ENCODE measurements at places on chromosomes 1 and 21.

DNA sequence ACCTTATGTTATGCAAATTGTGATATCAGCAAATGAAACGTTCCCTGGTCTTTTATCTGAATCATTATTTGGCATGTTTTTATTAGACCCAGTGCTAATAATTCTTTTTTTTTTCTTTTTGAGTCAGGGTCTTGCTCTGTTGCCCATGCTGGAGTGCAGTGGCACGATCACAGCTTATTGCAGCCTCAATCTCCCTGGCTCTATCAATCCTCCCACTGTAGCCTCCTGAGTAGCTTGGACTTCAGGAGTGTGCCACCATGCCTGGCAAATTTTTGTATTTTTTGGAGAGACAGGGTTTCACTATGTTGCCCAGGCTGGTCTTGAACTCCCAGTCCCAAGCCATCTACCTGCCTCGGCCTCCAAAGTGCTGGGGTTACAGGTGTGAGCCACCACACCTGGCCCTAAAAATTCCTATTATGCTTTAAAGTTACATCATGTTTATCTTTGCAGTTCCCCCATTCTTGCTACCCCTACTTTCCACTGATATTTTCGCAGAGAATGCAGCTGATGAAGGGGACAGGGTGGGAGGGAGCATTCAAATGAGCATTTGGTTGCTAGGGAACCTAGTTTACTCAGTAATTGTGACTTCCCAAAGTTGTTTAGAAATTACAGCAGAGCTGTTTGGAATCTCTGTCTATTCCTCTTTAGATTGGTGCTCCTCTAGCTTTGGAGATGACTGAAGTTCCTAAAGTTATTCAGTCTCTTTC lies 18.4 kb downstream of the C1orf21 start:
- DNase-seq = no peak

DNA sequence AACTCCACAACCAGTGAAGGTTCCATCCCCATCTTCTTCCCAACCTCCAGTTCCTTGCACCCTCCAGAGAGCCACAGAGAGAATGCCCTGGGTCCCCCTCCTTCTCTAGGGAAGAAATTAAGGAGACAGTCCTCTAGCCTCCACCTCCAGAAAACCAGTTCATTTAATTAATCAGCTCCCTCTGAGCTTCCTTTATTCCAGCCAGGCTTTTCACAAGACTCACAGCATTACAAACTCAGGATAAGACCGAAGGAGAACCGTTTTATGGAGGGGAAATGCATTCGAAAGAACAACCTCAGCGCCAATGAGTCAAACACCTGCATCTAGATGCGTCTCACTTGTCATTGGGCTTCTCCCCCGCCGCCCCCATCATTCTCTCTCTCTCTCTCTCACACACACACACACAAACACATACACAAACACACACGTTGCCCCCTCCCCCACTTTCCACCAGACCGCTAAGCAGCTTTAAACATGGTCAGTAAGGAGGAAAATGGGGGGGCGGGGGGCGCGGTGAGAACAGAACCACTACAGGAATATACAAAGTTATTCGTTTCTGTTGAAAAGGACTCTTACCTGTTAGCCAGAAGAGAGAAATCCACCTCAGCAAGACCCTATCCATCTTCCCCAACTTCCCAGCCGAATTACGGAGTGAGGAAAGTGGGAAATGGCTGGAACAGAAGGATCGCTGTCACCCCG lies 544 bp downstream of the ILDR2 start:
- DNase-seq = peak; percentile 64

- no peak for DNase-seq
Observed at GRCh38 chr1:223102797-223103533, 40.1 kb downstream of the TLR5 start.

- no peak for DNase-seq
Observed at GRCh38 chr1:55073187-55073916, 34.0 kb downstream of the PCSK9 start.

- DNase-seq = no peak
Observed at GRCh38 chr1:78501203-78501602, 10.4 kb downstream of the PTGFR start.

DNA sequence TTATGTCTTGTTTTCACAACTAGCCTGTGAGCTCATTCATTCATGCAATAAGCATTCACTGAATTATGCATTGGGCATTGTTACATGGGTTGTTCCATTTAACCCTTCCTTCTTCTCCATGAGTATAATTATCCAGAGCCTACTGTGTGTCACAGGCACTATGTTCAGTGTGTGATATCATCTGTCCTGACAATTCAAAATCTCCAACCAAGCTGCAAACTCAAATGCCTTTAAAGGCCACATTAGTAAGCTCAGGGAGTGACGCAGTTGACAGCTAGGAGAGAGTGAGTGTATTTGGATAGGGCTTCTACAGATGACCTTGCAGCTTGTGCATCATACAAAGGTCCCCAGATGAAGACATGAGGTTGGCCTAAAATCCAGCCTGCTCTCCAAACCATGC lies 289.5 kb downstream of the OMA1 start:
- DNase-seq = no peak

DNA sequence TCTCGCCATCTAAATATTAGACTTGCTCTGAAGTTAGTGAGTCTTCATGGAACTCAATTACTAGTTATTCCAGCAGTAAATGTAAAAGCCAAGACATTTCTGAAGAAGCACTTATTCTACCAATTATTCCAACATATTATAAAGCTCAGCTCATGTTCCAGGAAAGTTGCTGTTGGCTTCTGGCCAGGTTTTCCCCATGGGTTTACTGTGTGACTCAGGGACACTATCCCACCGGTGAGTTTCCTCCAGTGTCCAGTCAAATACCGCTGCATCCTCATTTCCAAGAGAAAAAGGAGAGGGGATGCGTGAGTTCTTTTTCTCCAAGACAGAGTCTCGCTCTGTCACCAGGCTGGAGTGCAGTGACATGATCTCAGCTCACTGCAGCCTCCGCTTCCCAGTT lies 9.2 kb upstream of the HHIPL2 start:
- DNase-seq = no peak

DNA sequence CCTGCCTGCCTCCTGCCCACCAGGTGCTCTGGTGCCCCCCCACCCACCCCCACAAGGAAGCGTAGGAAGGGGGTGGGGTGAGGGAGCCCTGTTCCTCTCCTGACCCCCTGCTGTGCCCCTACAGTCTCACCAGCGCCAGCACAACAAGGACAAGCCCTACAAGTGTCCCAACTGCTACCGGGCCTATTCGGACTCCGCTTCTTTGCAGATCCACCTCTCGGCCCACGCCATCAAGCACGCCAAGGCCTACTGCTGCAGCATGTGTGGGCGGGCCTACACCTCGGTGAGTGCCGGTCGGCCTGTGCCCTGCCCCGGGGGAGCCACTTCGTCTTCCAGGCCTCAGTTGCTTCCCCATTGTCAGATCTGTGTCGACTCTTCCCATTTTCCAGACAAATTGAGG lies 25.9 kb downstream of the A3GALT2 start:
- DNase-seq = no peak

GRCh38 chr1:210817385-210818275 lies 316.3 kb downstream of the KCNH1 start:
- no peak for DNase-seq

DNA sequence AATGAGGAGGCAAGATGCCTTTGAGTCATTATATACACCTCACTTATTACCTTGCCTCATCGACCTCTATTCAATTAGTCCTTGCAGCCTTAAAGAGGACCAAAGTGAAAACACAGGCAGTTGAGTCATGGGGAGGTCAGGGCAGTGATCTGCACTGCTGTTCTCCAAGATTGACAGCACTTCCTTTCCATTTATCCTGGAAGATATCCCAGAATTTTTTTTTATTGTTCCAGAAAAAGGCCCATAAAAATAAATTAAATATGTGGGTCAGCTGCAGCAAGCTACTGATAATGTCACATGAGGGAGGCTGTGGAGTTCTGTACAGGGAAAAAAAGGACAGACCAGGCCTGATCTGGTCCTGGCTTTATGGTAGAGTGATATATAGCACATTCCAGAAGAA lies 33.2 kb upstream of the CDC42BPA start:
- no peak for DNase-seq

DNA sequence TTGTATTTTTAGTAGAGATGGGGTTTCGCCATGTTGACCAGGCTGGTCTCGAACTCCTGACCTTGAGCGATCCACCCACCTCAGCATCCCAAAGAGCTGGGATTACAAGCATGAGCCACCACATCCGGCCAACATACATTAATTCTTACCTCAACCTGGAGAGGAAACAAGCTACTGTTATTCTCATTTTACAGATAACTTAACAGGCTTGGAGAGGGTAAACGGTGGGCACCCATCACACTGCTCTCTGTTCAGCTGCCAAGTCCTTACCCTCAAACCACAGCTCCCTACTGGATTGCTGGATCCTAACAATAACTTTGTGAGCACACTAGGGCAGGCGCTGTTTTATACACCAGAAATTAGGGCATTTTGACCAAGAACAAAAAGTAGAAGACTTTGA lies 93.6 kb upstream of the BARHL2 start:
- DNase-seq = no peak

- DNase-seq = no peak
Observed at GRCh38 chr1:229970714-229971113, 96.3 kb upstream of the GALNT2 start.

DNA sequence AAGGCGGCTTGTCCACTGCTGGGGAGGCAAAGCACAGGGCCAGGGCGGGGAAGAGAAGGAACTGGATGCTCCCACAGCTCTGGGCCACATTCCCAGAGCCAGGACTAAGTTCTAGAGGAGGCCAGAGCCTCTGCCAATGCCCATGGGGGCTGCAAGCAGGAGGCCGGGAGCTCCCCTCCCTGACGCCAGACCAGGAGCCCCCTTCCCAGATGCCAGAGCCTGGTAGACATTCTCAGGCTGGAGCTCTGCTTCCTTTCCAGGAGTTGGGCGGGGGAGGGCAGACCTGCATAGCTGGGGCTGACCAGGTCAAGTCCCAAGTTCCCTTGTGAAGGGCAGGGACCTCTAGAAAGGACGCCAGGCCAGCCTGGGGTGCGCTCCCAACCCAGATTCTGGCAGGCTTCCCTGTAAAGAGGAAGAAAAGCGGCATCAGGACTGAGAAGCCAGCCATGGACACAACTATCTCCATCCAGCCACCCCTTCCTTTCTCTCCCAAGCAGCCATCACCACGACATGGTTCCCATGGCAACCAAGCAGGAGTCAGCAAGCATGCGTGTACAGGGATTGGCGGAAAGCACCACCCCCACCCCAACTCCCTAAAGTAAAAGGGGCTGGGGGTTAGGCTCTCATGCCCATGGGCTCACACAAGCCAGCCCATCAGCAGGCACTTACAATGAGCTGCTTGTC lies 13.4 kb downstream of the KIF21B start:
- DNase-seq = peak; percentile 46

DNA sequence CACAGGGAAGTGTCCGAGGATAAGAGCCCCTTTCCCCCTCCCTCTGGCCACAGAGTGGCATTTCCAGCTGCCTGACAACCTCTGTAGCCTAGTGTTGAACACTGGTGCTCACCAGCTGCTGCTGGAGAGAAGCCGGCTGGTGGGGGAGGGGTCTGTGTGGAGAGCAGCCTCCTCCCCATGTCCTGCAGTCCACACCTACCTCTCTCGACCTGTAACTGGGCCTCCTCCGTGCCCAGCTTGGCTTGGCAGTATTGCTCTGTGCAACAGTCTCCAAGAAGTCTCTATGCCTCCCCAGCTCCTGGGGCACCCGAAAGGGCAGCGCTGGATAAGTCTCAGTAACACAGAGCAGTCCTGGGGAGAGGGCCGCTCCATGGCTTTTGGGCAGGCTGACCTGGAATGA lies 17.0 kb downstream of the PAPPA2 start:
- no peak for DNase-seq

DNA sequence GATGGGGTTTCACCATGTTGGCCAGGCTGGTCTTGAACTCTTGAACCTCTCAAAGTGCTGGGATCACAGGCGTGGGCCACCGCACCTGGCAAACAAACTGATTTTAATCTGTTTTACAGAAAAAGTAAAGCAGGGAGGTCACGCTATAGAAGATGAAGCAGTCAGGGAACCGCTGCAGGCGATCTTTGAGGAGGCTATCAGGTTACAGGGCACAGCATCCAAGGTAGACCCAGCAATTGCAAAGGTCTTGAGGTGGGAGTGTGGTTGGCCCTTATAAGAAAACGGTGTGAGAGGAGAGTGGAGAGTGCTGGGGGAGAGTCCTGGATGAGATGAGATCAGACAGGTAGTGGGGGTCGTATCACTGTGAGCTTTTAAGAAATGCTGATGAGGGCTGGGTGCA lies 2.6 kb upstream of the TMCO4 start:
- DNase-seq = no peak

GRCh38 chr1:233540816-233541215 lies 73.1 kb upstream of the KCNK1 start:
- DNase-seq = no peak

- no peak for DNase-seq
Observed at GRCh38 chr1:59831529-59831928, 16.8 kb downstream of the HOOK1 start.

- DNase-seq = no peak
Observed at GRCh38 chr1:28194326-28195035, 18.0 kb upstream of the PTAFR start.

- DNase-seq = no peak
Observed at GRCh38 chr1:11417162-11417561, 61.8 kb upstream of the DISP3 start.

DNA sequence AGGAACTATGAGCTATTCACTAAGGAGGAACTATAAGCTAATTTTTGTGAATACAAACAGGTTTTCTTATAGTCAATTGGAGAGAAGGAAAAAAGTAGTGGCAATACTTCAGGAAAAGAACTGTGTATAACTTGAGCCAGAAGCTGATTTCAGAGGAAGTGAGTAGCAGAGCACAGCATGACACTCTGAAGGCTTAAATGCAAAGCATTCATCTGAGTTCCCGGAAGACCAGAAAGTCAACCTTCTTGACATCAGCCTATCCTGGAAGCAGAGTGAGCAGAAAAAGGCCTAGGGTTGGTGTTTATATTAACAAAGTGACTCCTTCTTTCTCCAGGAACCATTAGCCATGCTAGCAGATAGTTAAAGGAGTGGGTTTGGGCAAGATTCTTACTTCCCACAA lies 545.2 kb downstream of the MRPL39 start:
- DNase-seq = no peak

DNA sequence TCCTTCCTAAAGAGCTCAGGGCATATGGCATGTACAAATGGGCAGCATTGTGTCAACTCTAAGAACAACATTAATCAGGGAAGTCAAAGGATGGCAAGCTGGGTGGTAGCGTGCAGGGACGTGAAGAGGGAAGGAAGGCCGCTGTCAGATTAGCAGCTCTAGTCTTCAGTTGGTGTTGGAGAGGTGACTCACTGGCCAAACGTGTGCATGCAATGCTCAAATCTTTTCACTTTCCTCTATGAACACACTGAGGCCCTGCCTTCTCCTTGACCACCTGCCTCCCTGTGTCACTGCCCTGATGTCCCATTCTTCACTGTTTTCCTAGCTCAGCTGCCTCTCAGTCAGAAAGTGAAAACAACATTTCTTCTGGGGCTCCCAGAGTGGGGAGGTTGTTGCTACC lies 5.9 kb upstream of the PIGR start:
- no peak for DNase-seq

DNA sequence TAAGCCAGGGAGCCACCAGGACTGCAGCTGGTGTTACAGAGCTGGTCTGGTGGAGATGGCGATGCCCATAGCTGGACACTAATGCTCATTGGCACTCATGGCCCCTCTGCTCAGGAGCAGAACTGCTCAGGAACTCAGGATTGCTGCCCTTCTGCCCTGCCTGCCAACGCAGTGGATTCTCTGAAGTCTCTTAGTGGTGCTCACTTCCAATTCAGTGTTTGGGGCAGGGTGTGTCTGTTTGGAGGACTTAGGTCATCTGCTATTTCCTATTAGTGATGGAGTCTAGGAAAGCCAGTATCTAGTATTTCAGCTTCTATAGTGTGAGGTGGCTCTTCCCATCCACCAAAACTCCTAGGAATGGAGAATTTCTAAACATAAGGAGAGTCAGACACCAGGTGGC lies 29.1 kb downstream of the S100A10 start:
- no peak for DNase-seq

GRCh38 chr1:205918955-205919746 lies 24.1 kb downstream of the SLC26A9 start:
- DNase-seq = peak; percentile 85
